ENCODE measurements at places on chromosomes 3 and 15. TPM values are rescaled to one million over a fixed set of nuclear protein-coding genes. Genes with fewer than 3 reads are reported as not detected.

GJD2 gene
- 42.3 TPM for total RNA-seq

CADM2 gene
- total RNA-seq = 9.5 TPM

CSPG4 gene
- total RNA-seq = 32.6 TPM

P2RY12 gene
- total RNA-seq = 1.5 TPM

NDUFB4 gene
- 244 TPM for total RNA-seq

GRCh38 chr3:60641354-60641753, 609.9 kb downstream of the FHIT start:
- DNase-seq = no peak

GRCh38 chr15:60799885-60800284, 320.9 kb upstream of the ICE2 start:
- no peak for DNase-seq

- DNase-seq = no peak
These were observed 1.4 kb downstream of the GLCE start for GRCh38 chr15:69161878-69162213.

- no peak for DNase-seq
These were observed 30.2 kb downstream of the NCEH1 start for GRCh38 chr3:172680684-172681083.

DNA sequence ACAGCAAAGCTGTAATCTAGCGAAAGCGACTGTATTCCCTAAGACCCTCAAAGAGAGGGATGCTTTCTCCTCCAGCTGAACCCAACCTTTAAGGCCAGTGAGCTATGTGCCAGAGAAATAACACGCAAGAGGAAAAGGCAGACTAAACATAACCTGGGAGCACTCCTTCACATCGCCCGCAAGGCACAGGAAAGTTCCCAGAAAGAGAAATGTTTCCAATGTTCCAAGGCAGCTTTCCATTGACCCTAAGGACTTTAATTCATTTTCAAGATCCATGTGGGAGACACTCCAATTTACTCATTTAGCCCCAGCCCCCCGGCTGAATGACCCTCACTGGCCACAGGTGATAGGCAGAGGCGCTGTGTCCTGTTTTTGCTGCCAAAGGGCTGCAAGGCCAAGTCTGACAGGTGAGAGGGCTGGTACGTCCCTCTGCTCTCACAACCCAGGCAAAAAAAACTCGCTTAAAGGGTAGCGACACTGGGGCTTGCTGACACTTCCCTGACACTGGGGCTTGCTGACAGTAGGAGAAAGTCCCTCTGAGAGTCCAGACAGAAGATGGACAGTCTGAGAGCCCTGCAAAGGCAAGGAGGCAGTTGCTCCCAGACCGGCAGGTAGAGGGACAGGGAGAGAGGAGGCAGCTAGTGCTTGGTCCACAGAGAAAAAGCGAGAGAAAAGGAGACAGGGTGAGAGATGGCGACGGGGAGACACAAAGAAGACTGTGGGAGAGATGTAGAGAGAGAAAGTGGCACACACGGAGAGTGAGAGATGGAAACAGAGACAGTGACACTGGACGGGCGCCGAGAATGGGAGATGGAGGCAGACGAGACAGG, 702 bp downstream of the ARHGEF3 start:
- no peak for DNase-seq

DNA sequence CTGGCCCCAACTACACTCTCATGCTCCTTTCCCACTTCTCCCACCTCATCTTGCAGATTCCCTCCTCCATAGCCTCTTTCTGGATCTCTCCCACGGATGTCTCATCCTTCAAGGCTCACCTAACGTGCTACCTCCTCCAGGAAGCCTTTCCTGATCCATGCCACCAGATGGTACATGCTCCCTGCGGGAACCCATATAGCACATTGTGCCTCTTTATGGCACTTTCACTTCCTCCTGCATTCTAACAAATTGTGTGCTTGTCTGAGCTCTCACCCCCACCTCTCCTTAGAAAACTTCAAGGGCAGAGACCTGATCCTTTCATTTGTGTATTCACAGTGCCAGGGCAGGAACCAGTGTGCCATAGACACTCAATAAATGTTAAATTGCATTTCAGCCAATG, 63.0 kb downstream of the HES1 start:
- DNase-seq = no peak

DNA sequence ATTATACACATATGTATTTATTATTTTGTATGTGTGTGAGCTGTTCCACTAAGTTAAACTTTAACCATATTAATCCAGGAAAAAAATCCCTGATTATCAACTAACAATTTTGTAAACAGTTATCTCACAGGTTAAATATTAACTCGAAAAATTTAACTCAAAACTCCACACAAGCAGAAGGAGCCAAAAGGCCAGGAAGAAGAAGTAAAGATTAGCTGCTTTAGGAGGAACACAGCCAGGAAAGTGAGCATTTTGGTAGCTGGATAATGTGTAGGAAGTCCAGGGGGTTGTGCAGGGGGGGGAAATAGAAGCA, 425.0 kb downstream of the TIGIT start:
- DNase-seq = no peak
